Esophagus squamous epithelium (tissue), 5 donors: ENCODE measurements at places on chromosomes 6 and 20. TPM values are rescaled to one million over a fixed set of nuclear protein-coding genes. Genes with fewer than 3 reads are reported as not detected.

GRCh38 chr6:154487367-154488247 is 22.9 kb downstream of the CNKSR3 start:
- no peak overlapping the region for H3K27ac ChIP-seq
- H3K27me3 ChIP-seq = no peaks in the 10 kb centered on the region
- no peak overlapping the region for H3K4me3 ChIP-seq
- DNase-seq = no peak
- H3K36me3 ChIP-seq = no peaks in the 10 kb centered on the region
- H3K4me1 ChIP-seq = peaks cover 18% of the 10 kb centered on the region

- H3K27me3 ChIP-seq = no peaks in the 10 kb centered on the region
- no peak for DNase-seq
- H3K36me3 ChIP-seq = no peaks in the 10 kb centered on the region
- H3K4me3 ChIP-seq = no peak overlapping the region
- no peak overlapping the region for H3K27ac ChIP-seq
These were observed 228.8 kb downstream of the TFAP2C start for GRCh38 chr20:56857950-56858349.

GRCh38 chr6:113352029-113352801 is 504.9 kb upstream of the MARCKS start:
- peak overlapping the region; percentile 65 for H3K27ac ChIP-seq
- DNase-seq = no peak
- no peaks in the 10 kb centered on the region for H3K27me3 ChIP-seq
- no peaks in the 10 kb centered on the region for H3K36me3 ChIP-seq

DNA sequence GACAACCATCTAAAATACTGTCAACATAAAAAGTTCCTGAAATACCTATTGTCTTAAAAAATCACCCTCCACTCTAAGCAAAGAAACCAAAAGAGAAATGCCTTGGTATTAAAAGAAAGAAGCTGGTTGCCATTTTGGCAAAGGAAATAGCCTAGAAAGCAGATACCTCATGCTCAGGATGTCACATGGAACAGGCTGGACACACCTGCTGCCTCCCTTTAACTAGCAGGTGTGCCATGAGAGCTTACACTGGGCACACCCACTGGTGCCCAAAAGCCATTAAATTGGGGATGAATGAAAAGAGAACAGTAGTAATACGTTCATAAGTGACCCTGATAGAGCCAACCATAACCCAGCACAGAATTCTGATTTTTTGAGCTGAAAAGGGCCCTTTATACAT is 1.5 kb downstream of the SLC23A2 start:
- H3K4me1 ChIP-seq = peaks cover 14% of the 10 kb centered on the region
- H3K27ac ChIP-seq = no peak overlapping the region
- peak overlapping the region; percentile 87 for H3K4me3 ChIP-seq
- DNase-seq = no peak
- H3K27me3 ChIP-seq = no peaks in the 10 kb centered on the region

RIMS1 gene
- 16.8 TPM for total RNA-seq

PTCHD4 gene
- total RNA-seq = 0.19 TPM

SLC26A8 gene
- total RNA-seq = not detected
